ENCODE measurements at places on chromosomes 12 and 14.
A peak's percentile ranks its signal among the peaks of the same experiment; 100 is the strongest.

- no peak for DNase-seq
Observed at GRCh38 chr12:11085419-11085818, 6.7 kb downstream of the TAS2R43 start.

- no peak for DNase-seq
Observed at GRCh38 chr14:34660796-34661195, 30.8 kb upstream of the SNX6 start.

GRCh38 chr12:50529345-50529744 is 24.6 kb downstream of the DIP2B start:
- DNase-seq: no peak

- no peak for DNase-seq
Observed at GRCh38 chr14:89270439-89271227, 146.4 kb downstream of the FOXN3 start.

DNA sequence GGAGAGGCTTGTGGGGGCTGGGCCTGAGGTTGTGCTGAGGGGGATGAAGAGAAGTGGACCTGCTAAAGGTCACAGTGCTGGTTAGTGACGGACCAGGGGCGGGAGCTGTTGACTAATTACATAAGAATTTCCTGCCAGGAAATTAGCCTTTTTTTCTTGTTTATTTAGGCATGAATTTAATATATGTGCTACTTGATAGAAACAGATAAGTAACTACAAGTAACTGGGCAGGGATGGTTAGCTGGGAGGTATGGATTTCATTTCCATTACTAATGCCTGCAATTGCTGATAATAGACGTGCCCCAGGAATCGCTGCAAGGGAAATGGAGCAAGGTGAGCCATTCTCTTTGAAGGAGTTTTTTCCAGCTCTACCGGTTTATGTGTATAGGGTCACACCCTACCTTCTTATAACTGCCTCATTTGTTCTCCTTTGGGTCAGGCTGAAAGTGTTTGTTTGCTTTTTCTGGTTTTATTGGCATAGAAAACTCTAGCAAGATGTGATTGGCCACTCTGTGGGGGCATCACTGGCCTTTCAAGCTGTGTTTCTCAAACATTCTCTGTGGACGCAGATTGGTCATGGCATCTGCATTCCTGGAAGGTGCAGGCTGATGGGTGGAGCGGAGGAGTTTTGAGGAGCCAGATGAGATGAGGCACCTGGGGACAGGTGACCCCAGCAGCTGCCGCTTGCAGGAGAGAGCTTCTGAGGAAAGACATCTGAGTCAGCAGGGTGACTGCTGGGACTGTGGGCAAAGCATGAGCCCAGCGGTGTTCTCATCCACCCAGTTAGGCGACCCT is 19.0 kb upstream of the GPRC5A start:
- DNase-seq: no peak

- DNase-seq: no peak
Observed at GRCh38 chr14:24435998-24436354, 6.2 kb downstream of the KHNYN start.

DNA sequence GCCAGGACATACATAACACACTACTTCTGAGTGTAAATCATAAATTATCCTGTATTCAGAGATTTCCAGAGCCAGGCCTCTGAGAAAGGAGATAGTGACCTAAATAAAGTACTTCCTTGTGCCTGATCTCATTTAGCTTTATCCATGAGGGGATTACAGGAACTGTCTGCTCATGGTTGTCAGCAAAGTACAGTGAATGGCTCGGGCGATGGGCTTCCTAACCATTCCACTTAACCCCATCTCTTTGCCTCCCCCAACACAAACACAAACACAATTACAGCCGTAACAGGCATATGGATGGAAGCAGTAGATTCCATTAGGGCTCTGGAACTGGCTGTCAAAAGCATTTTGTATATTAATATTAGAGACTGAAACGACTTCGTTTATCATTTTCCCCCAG is 206.7 kb upstream of the CPNE8 start:
- DNase-seq: no peak

- DNase-seq: no peak
Observed at GRCh38 chr14:33350366-33350990, 411.8 kb downstream of the NPAS3 start.

DNA sequence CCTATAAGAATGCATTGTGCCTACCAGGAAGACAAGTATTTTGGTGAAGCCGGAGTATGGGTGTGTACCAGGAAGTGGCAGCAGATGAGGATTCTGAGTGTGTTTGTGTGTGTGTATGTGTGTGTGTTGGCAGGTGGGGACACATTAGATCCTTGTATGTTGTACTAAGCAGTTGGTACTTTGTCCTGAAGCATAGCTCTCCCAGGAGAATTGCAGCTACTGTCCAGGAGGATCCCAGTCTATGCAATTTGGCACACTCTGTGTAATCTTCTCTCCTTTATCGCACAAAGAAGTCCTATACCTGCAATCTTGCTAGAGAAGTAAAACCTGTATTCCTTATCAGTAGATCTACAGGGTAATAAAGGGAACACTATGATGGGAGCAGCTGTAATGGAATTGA is 276.5 kb downstream of the PAWR start:
- DNase-seq: no peak

DNA sequence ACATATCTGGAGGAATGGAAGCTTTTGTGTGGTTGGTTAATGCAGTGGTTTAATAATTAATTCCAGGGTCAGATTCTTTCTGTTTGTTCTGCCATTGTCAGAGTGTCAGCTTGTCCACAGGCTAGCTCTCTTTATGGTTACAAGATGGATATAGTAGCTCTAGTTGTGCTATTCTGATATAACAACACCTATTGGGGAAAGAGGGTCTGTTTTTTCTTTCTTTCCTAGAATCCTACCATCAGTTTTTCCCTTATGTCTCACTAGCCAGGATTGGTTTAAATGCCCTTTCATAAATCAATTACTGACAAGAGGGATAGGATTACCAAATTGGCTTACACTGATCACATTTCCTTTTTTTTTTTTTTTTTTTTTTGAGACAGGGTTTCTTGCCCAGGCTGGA is 27.8 kb downstream of the CNOT2 start:
- no peak for DNase-seq

DNA sequence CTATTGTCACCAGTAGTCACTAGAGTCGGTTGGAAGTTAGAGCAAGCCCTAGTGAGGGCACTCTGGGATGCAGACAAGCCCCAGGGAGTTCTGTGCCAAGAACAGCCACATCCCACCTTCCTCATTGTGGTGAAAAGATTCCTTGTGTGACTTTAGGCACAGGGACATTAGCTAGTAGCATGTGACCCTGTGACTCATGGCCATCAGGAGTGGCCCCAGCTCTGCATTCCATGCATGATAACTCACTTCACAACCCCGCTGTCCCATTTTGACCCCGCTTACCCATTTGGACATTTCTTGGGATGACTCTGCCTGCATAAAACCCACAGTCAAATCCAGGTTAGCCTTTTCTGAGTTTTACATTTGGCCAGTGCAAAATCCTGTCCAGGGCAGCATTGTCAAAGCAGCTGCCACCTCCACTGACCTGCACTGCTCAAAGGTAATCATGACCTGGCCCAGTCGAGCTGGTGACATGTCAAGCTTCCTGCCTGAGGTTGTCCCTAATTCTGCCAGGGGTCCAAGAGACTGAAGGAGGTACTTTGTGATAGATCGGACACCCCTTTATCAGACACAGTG is 430.5 kb downstream of the DPF3 start:
- no peak for DNase-seq

GRCh38 chr12:132006056-132006680 is 56.4 kb downstream of the EP400 start:
- DNase-seq: no peak

GRCh38 chr14:102994689-102995088 is 62.7 kb downstream of the CDC42BPB start:
- DNase-seq: no peak

GRCh38 chr14:56885825-56886224 is 75.5 kb upstream of the OTX2 start:
- no peak for DNase-seq

GRCh38 chr12:48018618-48018995 is 14.3 kb upstream of the COL2A1 start:
- no peak for DNase-seq

- no peak for DNase-seq
Observed at GRCh38 chr14:54606631-54607133, 39.8 kb downstream of the SAMD4A start.

- DNase-seq: peak; percentile 56
Observed at GRCh38 chr12:64400041-64400440, 4.2 kb upstream of the XPOT start.

- no peak for DNase-seq
Observed at GRCh38 chr14:72739446-72740405, 154.2 kb downstream of the DPF3 start.

- DNase-seq: no peak
Observed at GRCh38 chr12:57372233-57372632, 58.6 kb downstream of the R3HDM2 start.

DNA sequence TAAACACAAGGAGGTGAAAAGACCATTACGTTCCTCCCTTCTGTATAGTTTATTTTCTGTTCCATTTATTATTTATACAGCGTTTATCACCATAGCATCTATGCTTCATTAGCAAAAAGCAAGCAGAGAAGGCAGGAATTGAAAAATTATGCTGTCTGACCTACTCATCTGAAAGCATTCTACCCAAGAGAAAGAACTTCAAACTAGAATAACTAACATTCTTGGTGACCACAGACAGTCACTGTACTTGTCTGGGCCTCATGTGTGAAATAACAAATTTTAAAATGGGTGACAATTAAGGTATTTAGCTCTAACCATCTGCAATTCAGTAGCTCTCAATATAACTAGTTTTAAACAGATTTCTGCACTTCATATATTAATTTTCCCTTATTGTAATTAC is 29.3 kb upstream of the PDE3A start:
- no peak for DNase-seq

DNA sequence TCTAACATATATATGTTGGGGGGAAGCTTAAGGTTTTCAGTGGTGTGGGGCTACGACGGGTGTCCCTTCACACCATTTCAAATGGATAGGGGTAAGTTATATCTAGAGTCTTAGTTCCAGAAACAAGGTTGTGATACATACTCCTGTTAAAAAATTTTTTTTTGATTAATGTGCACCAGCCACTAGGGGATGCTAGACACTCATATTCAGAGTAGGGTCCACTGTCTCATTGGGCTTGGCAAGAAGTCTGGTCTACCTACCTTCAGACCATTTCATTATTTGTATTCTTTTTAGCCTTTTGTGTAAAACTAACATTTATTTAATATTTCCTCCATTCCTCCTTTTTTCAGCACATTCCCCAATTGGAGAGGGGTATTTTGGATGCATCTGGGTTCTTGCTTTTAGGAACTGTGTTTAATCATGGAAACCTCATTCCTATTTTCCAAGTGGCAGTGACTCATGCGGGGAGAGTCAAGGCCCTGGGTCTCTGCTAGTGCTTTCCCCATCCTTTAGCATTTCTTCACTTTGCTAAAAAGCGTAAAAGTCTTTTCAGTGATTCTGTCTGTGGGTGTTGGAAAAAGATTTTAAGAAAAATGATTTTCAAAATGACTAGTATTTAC is 33.4 kb downstream of the ANO4 start:
- DNase-seq: no peak
